ENCODE measurements at places on chromosomes 1 and 21.

GRCh38 chr1:150127868-150128267, 21.8 kb upstream of the PLEKHO1 start:
- DNase-seq: no peak

DNA sequence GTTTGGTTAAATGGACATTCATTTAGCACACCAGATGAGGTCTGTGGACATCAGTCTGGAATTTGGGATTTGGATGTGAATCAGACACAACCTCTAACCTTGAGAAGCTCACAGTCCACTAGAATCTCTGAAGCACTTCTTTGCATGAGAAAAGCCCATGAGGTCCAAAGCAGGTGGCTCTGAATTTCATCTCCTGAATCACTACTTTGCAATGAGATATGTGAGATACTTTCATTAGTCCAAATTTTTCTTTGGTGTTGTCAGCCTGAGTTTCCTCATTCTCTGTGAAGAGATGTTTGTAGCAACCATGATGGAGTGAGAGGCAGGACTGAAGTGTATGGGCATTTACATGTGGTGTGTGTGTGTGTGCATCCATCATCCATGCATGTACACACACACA, 16.5 kb upstream of the LCE2D start:
- DNase-seq: no peak

DNA sequence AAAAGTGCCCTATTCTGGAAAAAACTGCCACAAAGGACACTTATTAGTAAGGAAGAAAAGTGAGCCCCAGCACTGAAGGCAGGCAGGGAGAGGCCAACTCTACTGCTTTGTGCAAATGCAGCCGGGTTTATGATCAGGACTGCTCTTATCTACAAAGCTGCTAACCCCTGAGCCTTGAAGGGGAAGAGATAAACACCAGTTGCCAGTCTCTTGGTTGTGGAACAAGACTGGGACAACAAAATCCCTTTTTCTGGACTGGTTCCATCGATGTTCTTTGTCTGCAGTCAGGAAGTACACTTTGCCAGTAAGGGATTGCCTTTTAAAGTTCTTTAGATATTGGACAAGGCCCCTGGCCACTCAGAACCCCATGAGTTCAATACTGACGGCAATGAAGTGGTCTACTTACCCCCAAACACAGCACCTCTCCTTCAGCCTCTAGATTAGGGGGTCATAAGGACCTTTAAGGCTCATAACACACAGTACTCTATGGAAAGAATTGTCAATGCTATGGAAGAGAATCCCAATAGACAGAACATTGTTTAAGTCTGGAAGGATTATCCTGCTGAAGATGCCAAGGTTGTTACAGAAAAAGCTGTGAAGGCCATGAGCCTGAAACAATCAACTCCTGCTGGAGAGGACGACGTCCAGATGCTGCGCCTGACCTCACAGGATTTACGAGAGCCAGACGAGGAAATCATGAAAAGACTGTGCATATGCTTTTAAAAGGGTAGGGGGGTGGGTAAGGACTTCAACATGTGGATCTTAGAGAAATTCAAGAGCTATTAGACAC, 43.6 kb downstream of the GNB1 start:
- no peak for DNase-seq

DNA sequence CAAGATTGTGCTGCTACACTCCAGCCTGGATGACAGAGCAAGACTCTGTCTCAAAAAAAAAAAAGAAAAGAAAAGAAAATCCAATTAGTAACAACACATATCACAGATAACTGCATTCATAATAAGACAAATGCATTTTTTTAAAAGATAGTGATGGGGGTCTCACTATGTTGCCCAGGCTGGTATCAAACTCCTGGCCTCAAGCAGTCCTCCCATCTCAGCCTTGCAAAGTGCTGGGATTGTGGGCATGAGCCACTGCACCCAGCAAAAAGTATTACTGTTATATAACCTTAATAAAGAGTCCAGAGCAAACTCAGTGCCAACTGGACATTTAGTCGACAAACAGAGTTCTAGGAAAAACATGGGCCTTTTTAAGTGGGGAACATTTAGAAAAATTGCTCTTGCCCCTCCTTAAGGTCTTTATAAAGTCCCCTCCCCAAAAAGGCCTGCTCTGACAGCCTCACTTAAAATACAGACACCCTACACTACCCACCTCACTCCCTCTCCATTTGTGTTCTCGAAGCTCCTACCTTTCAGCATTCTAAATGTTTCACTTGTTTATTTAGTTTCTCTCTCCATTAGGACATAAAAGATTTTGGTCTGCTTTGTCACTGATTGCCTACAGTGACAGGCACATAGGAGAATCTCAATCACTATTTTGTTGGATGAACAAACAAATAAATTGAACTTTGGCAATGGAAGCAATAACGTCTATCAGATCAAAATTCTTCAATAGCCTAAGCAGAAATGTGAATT, 7.5 kb downstream of the ABCB10 start:
- DNase-seq: no peak
